Activated CD4-positive, alpha-beta T cell treated with anti-CD3 and anti-CD28 coated beads, Interleukin-2, amount 50 U/mL, for 16 hours (primary cell): ENCODE measurements at places on chromosomes 7 and 10.

- no peak for DNase-seq
These were observed 315.9 kb upstream of the LRRN3 start for GRCh38 chr7:110775046-110775445.

DNA sequence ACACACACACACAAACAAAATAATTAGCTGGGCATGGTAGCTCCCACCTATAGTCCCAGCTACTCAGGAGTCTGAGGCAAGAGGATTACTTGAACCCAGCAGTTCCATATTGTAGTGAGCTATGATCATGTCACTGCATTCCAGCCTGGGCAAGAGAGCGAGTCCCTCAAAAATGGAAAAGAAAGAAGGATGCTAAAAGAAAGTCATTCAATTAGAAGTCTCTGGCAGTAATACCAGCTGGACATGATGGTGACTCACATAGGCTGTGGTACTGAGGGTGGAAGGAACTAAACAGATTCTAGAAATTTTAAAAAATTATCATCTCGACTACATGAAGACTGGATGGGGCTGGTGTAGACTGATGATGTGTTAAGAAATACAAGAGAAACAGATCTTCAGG lies 385.3 kb downstream of the ETV1 start:
- no peak for DNase-seq

DNA sequence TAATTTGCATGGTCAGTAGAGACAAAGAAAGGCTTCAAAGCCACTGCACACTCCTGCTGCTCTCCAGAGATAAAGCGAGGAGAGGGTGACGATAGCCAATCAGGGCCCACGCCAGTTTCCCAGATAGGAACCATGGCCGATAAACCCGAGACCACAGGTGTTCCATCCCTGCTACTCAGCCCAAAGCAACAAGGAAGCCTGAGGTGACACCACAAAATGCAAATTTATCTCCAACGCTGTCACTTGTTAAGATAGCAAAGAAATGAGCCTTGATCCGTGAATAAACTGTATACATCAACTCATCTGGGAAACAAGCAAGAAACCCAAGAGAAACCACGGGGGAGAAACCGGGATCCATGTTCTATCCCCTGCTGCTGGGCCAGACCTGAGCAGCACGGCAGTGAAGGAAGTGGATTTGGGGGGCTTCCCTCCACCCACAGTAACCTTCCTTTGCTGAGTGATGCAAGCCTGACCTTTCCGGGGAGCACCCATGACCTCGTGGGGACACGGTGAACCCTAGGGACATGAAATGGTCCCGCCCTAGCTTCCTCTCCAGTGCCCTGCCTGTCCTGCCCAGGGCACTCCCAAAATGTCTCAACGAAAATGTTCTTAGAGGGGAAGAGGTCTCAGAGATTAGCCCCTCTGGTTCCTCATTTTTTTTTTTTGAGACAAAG lies 164.6 kb downstream of the PTPRN2 start:
- no peak for DNase-seq

DNA sequence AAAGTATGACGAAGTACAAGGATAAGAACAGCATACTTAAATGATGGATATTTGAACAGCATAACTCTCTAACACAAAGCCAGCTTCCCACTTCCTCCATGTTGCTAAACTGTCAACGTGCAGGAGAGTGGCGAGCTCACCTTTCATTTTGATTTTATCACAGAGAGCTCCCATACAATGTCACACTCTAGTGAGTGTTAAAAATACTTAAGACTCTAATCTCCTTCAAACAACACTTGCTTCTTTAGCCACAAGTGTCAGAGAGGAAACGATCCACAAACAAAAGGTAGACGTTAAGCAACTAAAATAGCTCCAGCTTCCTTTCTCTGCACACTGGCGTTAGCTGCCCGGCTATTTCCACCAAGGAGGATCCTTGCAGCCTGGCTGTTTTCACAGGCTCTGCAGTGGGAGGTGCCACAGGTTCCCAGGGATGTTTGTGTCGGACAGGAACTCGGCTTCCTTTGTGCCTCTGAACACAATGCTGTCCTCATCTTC lies 194.6 kb downstream of the COBL start:
- DNase-seq: peak; percentile 59

DNA sequence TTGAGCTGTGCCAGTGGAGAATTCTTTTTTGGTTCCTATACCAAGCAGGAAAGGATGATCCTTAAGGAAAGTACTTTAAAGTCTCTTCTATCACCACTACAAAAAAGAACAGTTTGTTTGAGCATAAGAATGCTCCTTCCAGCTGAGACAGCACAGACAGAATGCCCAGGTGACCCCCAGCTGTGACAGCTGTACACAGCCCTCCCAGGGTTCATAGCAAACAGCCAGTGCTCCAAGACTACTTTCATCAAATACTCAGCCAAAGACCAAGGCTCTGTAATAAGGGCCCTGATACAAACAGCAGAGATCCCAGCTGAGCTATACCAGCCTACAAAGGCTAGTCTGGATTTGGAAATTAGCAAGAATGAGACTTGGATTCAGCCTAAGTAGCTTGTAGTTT lies 65.7 kb downstream of the NXPH1 start:
- DNase-seq: no peak

GRCh38 chr7:55132890-55133551 lies 114.2 kb downstream of the EGFR start:
- DNase-seq: peak; percentile 84

GRCh38 chr10:131127610-131128009 lies 183.9 kb downstream of the TCERG1L start:
- DNase-seq: no peak

DNA sequence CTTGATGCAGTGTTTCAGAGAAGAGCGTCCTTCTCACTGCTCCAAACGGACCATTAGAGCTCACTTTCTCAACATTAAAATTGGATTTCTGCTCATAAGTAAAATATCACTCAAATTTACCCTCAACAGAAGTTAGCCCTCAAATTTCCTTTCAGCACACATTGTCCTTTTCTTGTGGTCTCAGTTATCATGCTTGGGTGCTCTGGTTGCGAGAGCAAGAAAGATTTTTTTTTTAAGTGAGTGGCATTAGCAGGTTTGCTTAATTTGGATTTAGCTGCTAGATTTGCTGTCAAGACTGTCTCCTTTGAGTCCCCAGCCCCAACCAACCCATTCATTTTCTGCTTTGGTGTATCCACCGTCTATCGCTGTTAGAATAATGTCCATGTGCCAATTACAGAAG lies 2.6 kb upstream of the CH25H start:
- DNase-seq: no peak

GRCh38 chr10:124677749-124678556 lies 66.2 kb downstream of the FAM53B start:
- DNase-seq: no peak

GRCh38 chr10:8498290-8498689 lies 443.8 kb downstream of the GATA3 start:
- DNase-seq: no peak
